ENCODE measurements at places on chromosomes 6 and 20. TPM values are rescaled to one million over a fixed set of nuclear protein-coding genes. Genes with fewer than 3 reads are reported as not detected.

The PNPLA1 gene
- total RNA-seq: not detected

The C6orf58 gene
- 2.2 TPM for total RNA-seq

The TCP11 gene
- 0.63 TPM for total RNA-seq

The EDN1 gene
- total RNA-seq: 3.8 TPM

The PRKN gene
- 13.8 TPM for total RNA-seq

The VGLL2 gene
- total RNA-seq: not detected

The KIF25 gene
- total RNA-seq: not detected

The SLC32A1 gene
- total RNA-seq: 7.2 TPM

The TAF8 gene
- total RNA-seq: 11.9 TPM

The POM121L2 gene
- not detected for total RNA-seq

The HSF2 gene
- total RNA-seq: 80.1 TPM

The IFNGR1 gene
- 47.0 TPM for total RNA-seq

The TTLL9 gene
- 4.4 TPM for total RNA-seq

The SLPI gene
- total RNA-seq: not detected

Measured in parietal lobe (tissue), 2 donors.